ENCODE measurements at places on chromosomes 4 and X.

GRCh38 chrX:112784692-112785091, 55.9 kb downstream of the AMOT start:
- no peak for DNase-seq

DNA sequence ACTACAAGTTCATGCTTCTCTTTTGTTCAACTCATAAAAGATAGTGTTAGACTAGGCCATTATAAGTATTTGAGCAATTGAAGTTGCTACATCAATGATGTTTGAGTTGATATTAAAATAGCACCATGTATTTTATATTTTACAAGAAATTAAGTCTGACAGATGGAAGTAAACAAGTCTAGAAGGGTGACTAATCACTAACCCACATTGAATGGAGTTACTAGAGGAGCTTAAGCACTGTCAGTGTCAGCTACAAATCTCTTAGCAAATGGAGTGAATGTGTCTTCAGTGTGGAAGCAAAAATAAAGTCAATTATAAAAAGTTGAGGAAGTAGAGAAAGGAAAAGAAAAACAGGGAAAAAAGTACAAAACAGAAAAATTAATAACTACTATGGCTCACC, 592.5 kb downstream of the PCDH18 start:
- no peak for DNase-seq

DNA sequence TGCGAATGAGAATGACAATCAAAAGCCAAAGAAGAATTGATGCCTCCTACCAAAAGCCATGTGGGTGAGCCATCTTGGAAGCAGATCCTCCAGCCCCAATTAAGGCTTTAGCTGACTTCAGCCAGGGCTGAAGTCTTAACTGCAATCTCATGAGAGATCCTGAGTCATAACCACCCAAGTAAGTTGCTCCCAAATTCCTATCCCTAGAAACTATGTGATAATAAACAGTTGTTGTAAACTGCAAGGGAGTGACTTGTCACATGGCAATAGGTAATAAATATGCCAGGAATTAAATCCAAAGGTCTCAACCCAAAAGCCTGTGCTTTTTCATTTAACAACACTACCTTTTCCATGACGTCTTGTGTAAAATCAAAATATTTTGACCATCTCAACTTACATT, 154.2 kb upstream of the TBL1X start:
- DNase-seq: no peak

DNA sequence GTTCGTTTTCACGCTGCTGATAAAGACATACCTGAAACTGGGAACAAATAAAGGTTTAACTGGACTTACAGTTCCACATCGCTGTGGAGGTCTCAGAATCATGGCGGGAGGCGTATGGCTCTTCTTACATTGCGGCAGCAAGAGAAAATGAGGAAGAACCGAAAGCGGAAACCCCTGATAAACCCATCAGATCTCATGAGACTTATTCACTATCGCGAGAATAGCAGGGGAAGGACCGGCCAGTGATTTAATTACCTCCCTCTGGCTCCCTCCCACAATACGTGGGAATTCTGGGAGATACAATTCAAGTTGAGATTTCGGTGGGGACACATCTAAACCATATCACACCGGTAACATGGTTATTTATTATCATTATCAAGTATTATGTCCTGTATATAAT, 2204.5 kb downstream of the ARAP2 start:
- no peak for DNase-seq

- DNase-seq: no peak
These were observed 987.7 kb upstream of the GRIA3 start for GRCh38 chrX:122196343-122196742.

Measured in kidney capillary endothelial cell (primary cell).